ENCODE measurements at places on chromosomes 3 and 15.
A peak's percentile ranks its signal among the peaks of the same experiment; 100 is the strongest.

DNA sequence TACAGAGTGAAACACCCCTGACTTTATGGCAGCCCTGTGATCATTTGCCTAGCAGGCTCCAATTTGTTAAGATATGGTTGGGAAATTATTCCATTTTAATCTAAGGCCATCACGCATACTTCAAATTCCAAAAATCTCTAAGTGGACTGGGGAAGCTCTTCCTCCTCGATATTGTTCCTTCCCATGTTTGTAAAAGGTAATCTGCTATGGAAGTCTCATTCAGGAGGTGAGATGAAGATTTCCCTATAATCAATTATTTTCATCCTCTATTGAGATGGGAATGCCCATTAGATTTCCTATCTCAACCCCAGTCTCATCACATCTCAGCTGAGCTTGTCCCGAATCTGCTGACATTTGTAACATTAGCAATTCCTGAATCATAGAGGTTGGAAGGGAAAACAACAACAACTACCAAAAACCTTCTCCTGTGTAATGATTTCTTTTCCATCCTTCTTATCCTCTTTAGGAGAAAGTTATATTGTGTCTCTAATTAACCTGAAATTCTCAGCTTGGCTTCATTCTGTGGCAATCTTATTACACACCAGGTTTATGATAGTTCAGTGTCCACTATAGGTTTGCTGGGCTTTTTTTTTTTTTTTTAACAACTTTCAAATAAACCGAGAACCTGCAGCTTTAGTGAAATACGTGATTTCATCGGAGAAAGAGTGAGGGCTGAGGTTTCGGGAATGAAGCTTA is 2.2 kb upstream of the NR2F2 start:
- DNase-seq: no peak

- no peak for DNase-seq
Observed at GRCh38 chr3:140856905-140857304, 84.7 kb upstream of the SLC25A36 start.

DNA sequence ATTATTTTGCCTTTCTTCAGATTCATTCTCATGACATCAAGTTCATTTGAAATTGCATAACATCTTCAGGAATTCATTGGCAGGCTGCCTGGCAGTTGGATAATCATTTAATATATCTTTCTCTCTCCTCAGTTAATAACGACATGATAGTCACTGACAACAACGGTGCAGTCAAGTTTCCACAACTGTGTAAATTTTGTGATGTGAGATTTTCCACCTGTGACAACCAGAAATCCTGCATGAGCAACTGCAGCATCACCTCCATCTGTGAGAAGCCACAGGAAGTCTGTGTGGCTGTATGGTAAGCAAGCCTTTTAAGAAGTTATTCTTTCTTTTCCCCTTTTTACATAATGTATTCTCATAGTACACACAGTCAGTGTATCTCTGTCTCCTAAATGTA is 38.2 kb downstream of the TGFBR2 start:
- DNase-seq: peak; percentile 50

DNA sequence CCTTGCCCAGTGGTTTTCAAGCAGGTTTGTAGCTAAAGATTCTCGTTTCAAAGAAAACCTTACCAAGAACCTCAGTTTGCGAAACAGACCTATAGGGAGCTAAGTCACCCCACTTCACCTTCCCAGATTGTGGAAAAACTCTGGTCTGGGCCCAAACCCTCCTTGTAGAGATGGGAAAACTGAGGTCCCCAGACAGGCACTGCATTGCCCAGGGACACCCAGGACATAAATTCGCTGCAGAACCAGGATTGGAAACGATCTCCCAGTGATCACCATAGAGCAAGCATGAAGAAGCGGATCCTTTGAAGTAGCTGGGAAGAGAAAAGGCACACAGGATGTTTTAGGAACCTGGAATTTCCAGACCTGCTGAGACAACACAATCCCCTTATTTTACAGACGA is 85.6 kb upstream of the PIAS1 start:
- no peak for DNase-seq

GRCh38 chr15:49155834-49156627 is 632 bp upstream of the COPS2 start:
- DNase-seq: no peak

GRCh38 chr3:105771392-105771791 is 97.4 kb downstream of the CBLB start:
- no peak for DNase-seq

GRCh38 chr3:6281662-6282061 is 579.3 kb upstream of the GRM7 start:
- DNase-seq: no peak

GRCh38 chr15:74882528-74882927 is 7.3 kb upstream of the MPI start:
- DNase-seq: no peak

GRCh38 chr15:68442041-68442440 is 10.1 kb upstream of the ITGA11 start:
- DNase-seq: no peak

DNA sequence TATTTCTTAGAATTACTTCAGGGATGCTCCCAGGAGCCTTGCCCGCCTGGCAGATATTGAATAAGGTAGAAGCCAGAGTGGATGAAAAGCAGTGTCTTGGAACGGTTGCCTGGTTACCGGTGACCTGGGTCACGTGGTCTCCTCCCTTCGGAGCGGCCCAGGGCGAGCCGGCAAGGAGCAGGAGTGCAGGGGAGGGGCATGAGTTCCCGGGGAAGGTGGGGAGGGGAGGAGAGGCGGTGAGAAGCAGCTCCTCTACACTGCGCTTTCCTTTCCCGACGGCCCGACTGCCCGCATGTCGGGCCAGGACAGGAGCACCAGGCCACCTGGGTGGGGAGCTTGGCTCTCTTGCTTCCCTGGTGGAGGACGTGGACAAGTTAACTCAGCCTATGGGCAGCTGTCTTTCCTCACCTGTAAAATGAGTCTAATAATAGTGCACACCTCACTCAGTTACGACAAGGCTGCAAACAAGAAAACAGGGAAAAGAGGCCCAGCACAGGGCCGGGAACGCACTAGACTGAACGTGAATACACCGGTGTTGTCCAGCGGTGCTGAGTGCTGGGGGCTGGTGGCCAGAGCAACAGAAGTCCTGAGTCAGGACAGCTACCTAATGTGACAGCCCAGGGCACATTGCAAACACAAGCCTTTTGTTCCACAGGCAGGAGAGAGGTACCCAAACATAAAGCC is 198.3 kb downstream of the ADAMTS9 start:
- no peak for DNase-seq

GRCh38 chr3:31241533-31241932 is 291.2 kb upstream of the STT3B start:
- DNase-seq: no peak

DNA sequence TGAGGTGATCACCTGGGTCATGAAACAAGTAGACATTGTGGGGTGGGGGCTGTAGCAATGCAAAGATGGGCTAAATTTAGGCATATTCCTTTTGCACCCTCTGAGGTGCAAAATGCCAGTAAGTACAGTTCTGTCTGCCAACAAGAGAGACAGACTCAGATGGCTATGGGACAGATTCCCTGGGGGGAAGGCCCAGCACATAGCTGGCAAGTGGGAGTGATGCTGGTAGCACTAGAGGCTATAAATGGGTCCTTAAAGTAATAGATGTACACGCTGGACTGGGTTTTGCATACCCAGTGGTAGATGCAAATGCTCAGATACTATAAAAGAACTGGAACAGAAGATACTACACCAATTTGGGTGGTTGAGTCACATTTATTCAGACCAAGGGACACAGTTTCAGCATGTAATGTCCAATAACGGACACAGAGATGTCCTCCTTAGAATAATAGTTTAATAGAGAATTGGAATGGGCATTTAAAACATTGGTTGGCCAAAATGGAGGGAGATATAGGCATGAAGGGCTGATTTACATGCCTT is 67.4 kb upstream of the RNU6-1 start:
- DNase-seq: no peak

Data from effector memory CD4-positive, alpha-beta T cell (primary cell).